ENCODE measurements at places on chromosomes 2 and 18. TPM values are rescaled to one million over a fixed set of nuclear protein-coding genes. Genes with fewer than 3 reads are reported as not detected.

Gene STARD6
- total RNA-seq = not detected

Gene CHRNG
- not detected for total RNA-seq

Gene RGPD4
- total RNA-seq = not detected

Gene SLC40A1
- 3.8 TPM for total RNA-seq

Gene SCN7A
- total RNA-seq = not detected

Gene LOXL3
- 0.40 TPM for total RNA-seq

Gene POTEC
- total RNA-seq = not detected

Gene HOXD12
- not detected for total RNA-seq

Gene PLGLB1
- 0.76 TPM for total RNA-seq

Gene ARL4C
- 111 TPM for total RNA-seq

Gene STK39
- 21.5 TPM for total RNA-seq

Gene SYT4
- total RNA-seq = not detected

Gene FTCDNL1
- total RNA-seq = 2.2 TPM

Gene SPP2
- not detected for total RNA-seq

Gene PRKAG3
- not detected for total RNA-seq

Gene TLX2
- total RNA-seq = 0.30 TPM

Gene AGXT
- total RNA-seq = not detected

Gene CMPK2
- 1.00 TPM for total RNA-seq
